ENCODE measurements at places on chromosomes 5 and 9.
A peak's percentile ranks its signal among the peaks of the same experiment; 100 is the strongest.

- DNase-seq = peak; percentile 51
Observed at GRCh38 chr5:36240779-36241630, 720 bp downstream of the NADK2 start.

DNA sequence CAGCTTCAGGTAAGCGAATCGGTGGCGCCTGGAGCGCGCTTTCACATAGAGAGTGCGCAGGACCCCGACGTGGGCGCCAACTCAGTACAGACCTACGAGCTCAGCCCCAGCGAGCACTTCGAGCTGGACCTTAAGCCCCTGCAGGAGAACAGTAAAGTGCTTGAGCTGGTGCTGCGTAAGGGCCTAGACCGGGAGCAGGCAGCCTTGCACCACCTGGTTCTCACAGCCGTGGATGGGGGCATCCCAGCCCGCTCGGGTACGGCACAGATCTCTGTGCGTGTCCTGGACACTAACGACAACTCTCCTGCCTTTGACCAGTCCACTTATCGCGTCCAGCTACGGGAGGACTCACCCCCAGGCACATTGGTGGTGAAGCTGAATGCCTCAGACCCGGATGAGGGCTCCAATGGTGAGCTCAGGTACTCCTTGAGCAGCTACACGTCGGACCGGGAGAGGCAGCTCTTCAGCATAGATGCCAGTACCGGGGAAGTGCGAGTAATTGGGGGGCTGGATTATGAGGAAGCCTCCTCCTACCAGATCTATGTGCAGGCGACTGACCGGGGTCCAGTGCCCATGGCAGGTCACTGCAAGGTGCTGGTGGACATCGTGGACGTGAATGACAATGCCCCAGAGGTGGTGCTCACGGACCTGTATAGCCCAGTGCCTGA is 1.1 kb downstream of the PCDHAC2 start:
- no peak for DNase-seq

DNA sequence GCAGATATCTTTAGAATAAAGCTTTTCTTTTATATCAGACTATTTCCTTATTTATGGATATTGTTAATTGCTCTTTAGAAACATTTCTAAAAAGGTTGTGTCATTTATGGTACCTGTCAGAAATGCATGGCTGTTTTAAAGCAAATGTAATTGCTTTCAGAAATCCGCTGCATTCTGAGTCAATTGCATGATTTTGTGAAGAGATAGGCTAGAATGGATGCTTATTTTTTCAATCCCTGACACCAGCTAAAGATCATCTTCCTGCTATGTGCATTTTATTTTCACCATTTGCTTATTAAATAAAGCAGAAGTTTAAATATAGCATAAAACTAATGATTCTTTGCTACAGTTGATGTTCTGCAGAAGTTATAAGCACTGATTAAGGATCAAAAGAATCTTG is 170.2 kb upstream of the C9orf72 start:
- DNase-seq = no peak

GRCh38 chr9:76333388-76333787 is 60.8 kb downstream of the RFK start:
- DNase-seq = no peak

DNA sequence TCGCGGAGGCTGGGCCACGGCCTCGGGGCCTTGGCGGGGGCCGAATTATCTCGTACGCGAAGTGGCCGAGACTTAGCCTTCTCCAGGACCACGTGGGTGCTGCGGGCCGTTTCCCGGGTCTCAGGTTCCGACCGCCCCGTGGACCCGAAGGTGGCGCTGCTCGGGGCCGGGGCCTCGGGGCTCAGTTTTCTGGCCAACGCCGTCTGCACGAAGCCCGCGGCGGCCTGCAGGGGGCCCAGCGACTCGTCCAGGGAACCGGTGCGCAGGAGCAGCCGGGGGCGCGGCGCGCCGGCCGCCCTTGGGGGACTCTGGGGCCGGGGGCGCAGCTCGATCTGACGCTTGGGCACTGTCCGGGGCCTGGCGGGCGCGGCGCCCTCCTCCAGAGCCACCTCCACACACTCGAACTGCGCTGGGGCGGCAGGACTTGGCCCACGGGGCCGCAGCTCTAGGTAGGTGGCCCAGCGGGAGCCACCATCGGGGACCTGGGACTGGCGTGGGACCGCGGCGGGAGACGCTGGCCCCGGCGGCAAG is 716 bp downstream of the PROB1 start:
- no peak for DNase-seq

GRCh38 chr5:107502676-107503060 is 168.1 kb downstream of the EFNA5 start:
- DNase-seq = no peak

DNA sequence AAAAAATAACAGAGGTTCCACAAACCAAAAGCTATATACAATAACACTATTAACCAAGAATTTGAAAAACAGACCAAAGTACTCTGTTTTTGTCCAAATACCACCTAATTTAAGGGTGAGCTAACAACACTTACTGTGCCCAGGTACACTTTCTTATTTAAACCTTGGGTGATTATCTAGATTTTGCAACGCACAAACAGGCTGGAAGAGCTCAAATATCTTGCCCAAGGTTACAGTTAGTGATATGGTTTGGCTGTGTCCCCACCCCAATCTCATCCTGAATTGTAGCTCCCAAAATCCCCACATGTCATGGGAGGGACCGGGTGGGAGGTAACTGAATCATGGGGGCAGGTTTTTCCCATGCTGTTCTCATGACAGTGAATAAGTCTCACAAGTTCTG is 58.9 kb downstream of the CDK5RAP2 start:
- DNase-seq = no peak
